Erythroblast (primary cell): ENCODE measurements at places on chromosomes 5 and 9.

- DNase-seq: no peak
Observed at GRCh38 chr9:92563116-92564100, 27.6 kb upstream of the ECM2 start.

DNA sequence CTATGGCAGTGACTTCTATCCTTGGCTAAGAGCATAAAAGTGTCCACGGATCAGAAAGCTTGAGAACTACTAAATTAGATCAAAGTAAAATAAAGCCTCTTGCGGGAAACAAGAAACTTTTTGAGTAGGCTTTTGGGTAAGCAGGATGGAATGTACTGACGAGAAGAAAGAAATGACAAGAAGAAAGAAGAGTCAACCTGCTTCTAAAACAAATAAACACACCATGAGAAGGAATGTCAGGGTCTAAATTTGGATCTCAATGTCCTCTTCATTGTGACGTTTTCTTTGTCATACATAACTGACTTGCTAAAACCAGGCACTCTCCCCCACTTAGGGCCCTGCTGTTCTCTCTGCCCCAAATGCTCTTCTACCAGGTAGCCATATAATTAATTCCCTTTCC lies 290.1 kb upstream of the PTGER4 start:
- DNase-seq: no peak

- DNase-seq: no peak
Observed at GRCh38 chr5:142841511-142842265, 71.5 kb downstream of the ARHGAP26 start.

DNA sequence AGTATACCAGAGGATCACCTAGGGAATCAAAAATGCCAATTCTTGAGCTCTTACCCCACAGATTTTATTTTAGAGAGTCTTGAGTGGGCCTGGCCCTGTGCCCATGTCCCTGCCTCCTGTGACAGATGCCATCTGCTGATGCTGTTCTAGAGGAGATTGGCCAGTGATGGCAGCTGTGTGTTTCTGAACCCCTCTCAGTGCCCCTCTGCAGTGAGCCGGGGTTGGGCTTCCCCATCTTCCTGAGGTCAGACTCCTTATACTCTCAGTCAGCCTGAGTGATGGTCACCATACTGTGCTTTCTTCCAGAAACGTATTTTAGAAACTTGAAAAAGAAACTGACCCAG lies 6.1 kb downstream of the PTCD2 start:
- no peak for DNase-seq

GRCh38 chr5:84725946-84726570 lies 341.4 kb upstream of the EDIL3 start:
- no peak for DNase-seq

- no peak for DNase-seq
Observed at GRCh38 chr5:149578896-149579295, 2.4 kb upstream of the ARHGEF37 start.

DNA sequence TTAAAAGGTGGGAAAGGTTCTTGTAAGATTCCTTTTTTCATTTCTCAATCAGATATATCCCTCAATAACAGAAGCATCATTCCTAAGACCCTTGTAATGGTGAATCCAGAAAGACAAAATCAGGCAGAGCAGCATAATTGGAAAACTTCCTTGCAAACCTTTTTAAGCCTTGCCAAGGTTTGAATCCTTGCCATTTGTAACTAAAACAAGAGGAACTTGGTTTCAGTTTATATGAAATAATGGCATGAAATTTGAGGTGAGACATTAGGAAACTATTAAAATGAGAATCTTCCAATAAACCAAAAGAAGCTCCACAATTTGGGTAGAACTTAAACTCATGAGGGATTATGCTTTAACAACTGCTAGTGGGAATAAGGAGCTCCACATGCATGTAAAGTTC lies 384.7 kb upstream of the SMC2 start:
- DNase-seq: no peak

DNA sequence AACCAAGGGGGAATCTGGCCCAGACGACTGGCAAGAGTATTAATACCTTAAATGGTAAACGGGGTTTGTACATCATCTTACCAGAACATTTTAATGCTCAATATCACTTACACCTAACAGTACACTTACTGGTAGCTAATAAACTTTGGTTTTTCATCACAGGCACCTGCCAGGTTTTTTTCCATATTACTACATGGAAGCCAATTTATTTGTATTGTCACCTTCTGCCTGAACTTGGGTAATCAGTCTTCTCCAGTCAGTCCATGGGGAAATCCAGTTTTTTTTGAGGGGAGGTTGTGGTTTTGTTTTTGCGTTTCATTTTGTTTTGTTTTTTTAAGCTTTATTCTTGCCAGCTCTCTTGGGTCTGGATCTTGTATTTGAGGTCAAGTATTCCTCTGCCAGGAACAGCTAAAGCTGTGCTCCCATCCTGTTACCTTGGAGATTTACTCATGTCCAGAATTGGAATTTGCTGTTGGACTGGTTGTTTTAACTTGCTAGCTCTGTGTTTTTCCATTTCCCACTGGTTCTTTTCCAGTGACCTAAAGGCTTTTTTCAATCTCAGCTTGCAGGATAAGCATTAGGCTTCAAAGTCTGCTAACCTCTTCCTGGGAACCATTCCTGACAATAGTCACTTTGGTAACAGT lies 11.1 kb upstream of the NADK2 start:
- no peak for DNase-seq

DNA sequence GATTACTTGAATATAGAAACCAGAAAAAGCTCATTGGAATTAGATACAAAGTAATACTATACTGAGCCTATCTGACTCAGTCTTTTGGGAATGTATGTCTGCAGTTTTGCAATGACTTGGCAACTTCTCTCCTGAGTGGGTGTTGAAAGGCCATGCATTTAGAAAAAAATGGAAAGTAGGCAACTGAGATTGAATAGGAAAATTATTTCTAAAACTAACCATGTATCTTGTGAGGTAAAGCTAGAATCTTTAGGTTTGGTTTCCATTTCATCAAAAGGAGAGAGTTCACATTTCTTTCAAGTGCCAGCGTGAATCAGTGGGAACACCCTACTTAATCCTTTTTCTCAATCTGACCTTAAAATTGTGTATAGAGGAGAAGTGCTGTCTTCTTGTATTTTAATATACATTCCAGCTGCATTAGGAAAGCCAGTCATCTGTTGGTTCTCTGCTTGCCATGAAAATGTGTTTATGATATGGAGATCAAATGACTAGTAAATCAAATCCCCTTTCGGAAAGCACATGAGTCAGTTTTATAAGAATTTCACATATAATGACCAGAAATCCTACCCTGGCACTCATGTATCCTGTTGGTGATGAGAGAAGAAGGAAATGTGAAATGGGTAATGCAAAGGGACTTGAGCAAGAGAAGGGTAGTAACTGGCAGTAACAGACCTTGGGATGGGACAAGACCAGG lies 30.4 kb downstream of the NFX1 start:
- no peak for DNase-seq

- DNase-seq: no peak
Observed at GRCh38 chr5:54150841-54151240, 159.5 kb downstream of the ARL15 start.

- no peak for DNase-seq
Observed at GRCh38 chr5:127136908-127137307, 63.6 kb upstream of the C5orf63 start.

- DNase-seq: peak; percentile 24
Observed at GRCh38 chr5:61228229-61228628, 66.0 kb upstream of the SMIM15 start.

DNA sequence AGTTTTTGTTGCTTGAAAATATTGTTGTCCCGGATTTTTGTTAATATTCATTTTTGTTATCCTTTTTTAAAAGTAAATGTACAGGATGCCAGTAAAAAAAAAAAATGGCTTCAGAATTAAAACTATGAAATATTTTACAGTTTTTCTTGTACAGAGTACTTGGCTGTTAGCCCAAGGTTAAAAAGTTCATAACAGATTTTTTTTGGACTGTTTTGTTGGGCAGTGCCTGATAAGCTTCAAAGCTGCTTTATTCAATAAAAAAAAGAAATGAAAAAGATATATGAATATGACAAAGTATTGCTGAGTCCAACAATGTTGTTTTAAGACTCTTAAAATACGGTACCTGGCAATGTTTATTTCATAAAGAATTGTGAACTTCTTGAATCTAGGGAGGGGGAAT lies 82.9 kb downstream of the PIK3R1 start:
- DNase-seq: no peak

DNA sequence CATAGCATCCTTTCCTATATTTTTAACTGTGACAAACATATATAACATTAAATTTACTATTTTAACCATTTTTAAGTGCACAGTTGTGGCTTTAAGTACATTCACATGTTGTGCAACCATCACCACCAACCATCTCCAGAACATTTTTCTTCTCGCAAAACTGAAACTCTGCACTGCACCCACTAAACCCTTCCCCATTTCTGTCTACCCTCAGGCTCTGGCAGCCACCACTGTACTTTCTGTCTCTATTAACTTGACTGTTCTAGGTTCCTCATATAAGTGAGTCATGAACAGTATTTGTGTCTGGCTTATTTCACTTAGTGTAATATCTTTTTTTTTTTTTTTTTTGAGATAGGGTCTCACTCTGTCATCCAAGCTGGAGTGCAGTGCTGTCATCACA lies 25.5 kb downstream of the KCNMB1 start:
- DNase-seq: no peak

DNA sequence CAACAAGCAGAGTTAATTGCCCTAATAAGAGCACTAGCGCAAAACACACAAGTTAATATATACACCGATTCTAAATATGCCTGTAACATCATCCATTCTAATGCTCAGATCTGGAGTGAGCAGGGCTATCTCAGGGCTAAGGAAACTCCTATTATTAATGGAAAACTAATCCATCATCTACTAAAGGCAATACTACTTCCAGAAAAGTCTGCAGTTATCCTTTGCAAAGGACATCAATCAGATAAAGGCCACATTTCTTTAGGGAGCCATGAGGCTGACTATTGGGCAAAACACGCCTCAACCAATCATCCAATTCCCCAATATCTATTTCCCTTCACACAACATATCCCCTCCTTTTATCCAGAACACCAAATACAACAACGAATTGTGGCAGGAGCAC lies 1032.3 kb upstream of the NUDT12 start:
- no peak for DNase-seq

- DNase-seq: peak; percentile 38
Observed at GRCh38 chr5:7850395-7851239, at the start of gene CFAP90. Gene CFAP90 (minus strand): TSS chr5:7851133. CDS start chr5:7851021, 112 bp downstream.

GRCh38 chr5:78538240-78538850 lies 110.2 kb downstream of the LHFPL2 start:
- DNase-seq: no peak

DNA sequence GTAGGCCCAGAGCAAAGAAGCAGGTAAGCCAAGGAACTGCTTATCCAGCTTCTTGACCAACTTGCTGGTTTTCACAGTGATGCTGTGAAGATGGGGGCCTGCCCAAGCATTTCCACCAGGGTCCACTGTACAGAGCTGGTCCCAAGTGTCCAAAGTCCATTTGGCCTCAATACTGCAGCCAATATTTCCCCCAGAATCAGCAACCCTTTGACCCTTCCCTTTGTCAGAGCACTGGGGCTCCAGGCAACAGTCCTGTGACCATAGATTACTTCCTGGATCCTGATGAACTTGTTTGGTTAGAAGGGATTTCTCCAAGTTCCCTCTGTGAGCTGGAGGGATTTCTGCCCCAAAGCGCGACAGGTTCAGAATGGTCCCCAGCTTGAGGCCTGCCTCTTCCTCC lies 26.3 kb downstream of the FAXDC2 start:
- no peak for DNase-seq

GRCh38 chr5:154967421-154968024 lies 26.6 kb downstream of the MRPL22 start:
- peak; percentile 18 for DNase-seq

GRCh38 chr9:119268985-119269384 lies 100.2 kb downstream of the BRINP1 start:
- no peak for DNase-seq

DNA sequence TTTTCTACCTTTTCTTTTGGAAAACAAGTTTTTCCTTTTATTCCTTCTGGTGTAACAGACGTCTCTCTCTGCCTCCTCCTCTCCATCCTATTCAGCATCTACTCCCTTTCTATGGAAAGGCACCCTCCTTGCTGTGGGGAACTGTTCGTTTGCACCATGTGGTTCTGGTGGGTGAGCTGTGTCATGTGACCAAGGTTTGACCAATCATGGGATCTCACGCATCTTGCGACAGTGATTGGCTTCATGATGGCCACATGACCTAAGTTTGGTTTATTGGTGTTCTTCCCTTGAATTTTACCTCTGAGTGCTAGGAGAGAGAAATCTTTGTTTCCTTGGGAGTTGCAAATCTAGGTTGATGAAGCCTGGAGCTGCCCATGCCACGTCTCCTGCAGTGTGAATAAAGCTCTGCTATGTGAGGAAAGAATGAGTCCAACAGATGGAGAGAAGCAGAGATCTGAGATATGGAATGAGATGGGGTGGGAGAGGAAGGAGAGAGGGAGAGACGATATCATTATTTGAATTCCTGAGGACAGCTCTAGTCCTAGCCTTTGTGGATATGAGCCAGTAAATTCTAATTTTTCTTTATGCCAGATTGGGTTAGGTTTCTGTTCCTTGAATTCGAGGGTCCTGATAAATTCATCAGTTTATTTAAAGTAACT lies 178.8 kb upstream of the IL12B start:
- DNase-seq: no peak

DNA sequence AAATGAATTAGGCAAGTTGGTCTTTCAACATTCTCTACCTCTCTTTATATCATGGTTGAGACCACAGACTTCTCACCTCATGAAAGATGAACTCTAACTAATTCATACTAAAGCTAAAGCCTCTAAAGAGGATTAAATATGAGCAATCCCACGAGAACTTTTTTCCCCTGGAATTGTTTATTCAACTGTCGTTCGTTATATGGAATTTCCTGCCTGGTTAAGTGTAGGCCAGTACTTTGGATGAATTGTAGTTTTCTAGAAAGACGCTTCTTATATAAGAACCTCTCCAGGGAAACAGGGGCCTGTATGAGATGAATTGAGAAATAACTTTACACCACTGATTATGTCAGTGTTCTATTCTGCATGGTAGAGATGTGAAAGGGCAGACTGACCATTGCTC lies 42.9 kb downstream of the PDCD1LG2 start:
- DNase-seq: no peak

DNA sequence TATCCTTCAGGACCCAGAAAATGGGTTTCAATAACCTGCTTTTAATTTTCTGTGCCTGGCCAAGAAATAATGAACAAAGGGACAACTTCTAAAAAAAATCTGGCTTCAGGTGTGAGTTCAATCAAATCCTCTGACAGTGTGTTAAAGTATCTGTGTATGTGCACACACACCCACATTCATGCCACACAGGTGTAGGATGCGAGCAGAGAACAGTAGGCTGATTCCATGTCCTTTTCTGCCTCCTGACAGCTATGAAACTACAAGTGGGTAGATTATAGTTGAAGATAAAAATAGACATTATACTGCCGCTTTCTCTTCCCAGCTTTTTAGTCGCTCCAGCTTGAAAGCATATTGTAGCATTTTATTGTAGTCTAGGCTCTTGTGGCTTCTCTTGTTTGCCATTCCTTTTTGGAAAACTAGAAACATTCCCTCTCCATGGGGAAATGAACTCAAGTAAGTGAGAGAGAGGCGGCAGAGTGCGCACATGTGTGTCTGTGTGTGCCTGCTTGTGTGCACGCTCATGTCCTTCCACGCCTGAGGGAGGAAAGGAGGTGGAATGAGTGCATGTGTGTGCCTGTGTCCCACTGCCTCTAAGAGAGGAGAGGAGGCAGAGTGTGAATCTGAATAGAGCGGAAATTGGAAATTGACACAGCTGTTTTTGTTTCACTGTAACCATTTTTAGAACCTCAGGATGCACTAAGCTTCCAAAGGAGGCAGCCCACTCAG lies 273.0 kb downstream of the ELAVL2 start:
- no peak for DNase-seq

GRCh38 chr5:126984632-126985031 lies 45.7 kb downstream of the MARCHF3 start:
- DNase-seq: no peak
